ENCODE measurements at places on chromosomes 7 and 10.

DNA sequence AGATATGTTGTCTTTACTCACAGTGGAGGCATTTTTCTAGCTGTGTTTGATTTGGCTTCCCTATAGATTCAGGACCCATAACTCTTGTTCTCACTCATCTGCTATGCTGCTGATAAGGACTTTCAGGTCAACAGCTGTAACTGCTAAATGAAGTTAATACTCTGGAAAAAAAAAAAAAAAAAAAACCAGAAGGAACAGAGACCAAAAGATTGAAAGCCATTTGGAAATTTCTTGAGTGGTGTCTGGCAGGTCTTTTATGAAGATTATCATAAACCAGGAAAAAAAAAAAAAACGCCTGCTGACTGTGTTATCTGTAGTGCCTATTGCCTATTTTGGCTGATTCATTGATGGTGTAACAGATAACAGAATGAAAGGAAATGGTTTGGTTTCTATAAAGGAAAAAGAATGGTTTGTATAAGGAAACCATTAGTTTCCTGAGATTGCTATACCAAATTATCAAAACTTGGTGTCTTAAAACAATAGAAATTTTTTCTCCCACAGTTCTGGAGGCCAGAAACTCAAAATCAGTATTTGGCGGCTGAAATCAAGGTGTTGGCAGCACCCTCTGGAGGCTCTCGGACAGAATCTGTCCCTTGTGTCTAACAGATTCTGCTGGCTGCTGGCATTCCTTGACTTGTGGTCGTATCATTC, 60.5 kb upstream of the BET1 start:
- DNase-seq: peak; percentile 36

- DNase-seq: no peak
Measured at GRCh38 chr7:2476776-2477446, 713 bp upstream of the GRIFIN start.

DNA sequence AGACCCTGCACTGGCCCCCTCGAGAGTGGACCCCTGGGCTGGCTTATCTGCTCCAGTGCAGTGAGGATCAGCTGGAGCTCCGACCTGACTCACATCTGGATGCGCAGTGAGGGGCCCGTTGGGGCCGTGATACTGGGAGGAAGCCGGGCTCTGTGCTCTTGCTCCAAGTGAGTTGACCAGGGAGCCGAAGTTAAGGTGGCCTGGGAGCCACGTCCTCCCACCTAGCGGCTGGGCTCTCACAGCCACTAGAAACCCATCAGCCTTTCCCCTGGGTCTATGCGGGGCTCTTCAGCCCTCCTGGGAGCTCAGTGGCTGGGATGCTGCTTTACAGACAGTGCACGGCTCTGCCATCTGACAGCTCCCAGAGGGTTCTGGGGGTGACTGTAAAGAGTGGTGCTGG, 9.1 kb downstream of the ALKBH4 start:
- no peak for DNase-seq

DNA sequence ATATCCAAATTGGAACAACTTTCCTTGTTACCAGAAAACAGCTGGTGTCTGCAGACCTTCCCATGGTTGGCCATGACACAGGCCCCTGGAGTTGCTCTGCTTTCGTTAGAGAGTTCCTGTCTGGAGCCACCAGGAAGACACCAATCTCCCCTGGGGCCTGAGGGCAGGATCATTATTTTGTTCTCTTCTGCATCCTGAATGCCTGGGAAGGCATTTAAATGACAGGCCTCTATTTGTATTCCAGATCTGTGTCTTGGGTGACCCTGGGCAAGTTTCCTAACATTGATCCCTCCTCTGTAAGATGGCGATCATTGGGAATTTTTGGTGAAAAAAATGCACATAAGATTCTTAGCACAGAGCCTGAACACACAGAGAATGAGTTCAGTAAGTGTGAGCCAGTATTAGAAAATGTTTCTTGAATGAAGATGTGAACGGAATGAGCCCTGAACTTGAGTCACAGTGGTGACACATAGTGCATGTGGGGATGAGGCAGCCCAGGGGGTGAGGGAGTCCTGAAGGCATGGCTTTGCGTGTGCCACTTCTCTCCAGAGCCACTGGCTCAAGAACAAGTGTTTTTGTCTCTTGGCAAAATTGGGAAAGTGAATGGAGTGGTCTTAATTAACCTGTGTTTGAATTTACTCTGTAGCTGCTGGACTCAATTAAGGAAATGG, 28.4 kb downstream of the BMPER start:
- peak; percentile 94 for DNase-seq

DNA sequence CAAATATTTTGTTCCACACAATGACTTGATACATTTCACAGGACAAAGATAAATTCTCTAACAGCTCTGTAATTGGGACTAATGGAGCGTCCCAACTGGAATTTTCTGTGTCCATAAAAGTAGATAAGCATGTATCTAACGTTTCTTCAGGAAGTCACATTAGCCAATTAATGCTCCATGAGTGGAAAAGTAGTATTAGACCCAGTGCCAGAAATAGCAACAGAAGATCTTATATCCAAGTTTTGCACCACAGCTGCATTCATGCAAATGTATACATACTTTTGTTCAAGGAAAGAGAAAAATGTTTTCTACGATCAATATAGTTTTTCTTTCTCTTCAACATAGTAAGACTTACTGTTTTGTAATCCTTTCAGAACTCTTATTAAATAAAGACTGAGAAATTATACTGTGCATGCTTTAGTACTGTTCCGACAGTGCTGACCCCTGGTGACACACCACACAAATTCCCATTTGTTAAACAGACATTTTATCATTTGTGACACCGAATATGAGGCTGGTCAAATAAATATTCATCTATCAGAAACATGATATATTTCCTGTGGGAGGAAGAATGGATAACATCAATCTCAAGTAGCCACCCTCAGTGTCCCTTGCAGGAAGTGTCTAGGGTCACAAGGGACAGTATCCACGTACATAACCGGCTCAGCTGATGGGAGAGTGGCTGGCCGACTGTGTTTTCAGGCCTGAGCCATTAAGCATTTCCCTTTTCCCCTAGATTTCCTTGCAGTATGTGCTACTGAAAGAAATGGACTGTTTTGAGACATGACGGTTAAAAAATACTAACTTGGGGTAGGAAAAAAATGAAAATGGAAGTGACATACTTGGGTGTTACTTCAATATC, 102.1 kb upstream of the RSU1 start:
- DNase-seq: no peak

- DNase-seq: no peak
Measured at GRCh38 chr7:3297105-3297819, 3.8 kb upstream of the SDK1 start.

DNA sequence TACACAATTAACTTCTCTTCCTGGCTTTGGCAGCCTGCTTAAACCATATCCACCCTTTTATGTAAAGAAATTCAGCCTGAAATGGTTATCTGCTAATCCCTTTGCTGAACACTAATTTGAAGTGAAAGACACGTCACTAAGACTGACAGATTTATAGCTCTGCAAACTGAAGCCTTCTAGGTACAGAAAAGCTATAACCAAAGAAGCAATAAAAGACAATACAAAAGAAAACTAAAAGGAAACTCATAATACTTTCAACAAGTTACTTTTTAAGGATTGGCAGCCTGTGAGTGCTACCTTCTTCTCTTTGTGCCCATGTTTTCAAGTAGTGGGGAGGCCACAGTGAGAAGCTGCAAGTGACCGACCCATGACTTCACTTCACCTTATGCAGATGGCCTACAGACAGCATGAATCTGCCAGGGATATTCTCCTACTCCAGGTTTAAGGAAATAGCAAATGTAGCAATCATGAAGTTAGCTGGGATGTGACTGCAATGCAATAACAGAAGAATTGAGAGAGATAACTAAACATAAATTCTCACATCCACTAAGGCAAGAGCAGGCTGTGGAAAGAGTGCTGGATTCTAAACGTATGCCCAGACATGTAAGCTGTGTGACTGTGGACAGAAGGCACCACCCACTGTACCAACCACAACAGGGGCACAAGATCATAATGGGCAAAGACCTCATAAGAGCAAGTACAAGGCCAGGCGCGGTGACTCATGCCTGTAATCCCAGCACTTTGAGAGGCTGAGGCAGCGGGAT, 10.7 kb upstream of the SPOCK2 start:
- DNase-seq: no peak
